ENCODE measurements at places on chromosomes 5 and 9.
A peak's percentile ranks its signal among the peaks of the same experiment; 100 is the strongest.

DNA sequence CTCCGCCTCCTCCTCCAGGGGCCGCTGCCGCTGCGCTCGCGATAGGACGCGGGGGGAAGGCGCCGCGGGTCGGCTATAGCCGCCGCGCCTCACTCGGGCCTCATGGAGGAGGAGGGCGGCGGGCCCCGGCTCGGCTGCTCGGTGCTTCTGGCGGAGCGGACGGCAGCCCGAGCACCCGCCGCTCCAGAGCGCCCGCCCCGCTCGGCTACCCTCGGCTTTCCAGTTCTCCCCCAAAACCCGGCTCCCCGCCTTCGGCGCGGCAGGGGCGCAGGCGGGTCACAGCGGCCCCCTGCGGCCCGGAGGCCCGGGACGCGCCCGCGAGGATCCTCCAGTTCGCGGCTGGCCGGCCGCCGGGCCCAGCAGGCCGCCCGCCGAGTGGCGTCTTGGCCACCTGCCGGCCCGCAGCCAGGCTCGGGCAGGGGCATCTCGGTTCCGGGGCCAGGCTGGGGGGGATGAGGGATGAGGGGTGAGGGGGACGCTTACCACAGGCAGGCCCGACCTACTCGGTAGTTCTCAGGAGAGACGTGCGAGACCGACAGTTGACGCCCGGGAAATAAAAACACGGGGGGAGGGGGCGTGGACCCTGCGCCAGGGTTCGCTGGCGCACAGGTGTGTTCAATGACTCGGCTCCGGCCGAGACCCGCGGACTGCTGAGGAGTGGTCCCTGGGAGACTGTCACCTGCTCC lies at the start of gene PAIP1:
TSS of gene PAIP1 (minus strand) at position 221 of the 686 bp plus-strand sequence. CDS start 231 bp downstream, outside the sequence.
- DNase-seq: peak; percentile 77

DNA sequence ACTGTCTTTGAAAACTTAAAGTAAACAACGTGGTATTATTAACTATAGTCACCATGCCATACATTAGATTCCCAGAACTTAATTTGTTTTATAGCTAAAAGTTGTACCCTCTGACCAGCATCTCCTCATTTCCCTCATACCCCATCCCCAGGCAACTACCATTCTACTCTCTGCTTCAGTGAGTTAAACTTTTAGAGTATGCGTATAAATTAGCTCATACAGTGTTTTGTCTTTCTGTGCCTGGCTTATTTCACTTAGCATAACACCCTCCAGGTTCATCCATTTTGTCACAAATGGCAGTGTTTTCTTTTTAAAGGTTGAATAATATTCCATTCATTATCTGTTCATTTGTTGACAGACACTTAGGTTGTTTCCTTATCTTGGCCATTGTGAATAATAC lies 14.2 kb downstream of the COMMD10 start:
- DNase-seq: no peak

- DNase-seq: no peak
These were observed 5.9 kb downstream of the FAM163B start for GRCh38 chr9:133603135-133603927.

- no peak for DNase-seq
These were observed 664.3 kb upstream of the EDIL3 start for GRCh38 chr5:85049020-85049419.

DNA sequence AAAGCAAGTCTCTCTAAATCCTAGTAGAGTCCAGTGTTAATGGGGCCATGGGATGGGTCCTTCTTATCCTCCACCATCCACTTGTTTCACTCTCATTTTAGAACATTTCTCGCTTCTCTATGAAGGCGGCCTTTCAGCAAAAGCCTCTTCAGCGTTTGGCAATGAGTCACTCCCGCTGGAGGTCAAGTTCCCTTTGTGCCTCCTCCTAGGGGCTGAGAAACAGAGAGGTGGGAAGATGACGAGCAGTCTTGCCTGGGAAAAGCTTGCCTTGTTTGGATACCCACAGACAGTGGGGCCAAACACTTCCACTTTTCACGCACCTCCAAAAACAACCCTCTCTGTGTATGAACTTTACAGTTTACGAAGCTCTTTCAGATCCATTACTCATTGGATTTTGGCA lies 168.8 kb downstream of the GABBR2 start:
- no peak for DNase-seq

GRCh38 chr9:88996046-88996920 lies 5.0 kb downstream of the S1PR3 start:
- no peak for DNase-seq

- peak; percentile 26 for DNase-seq
These were observed 29.0 kb upstream of the CCNG1 start for GRCh38 chr5:163408311-163408923.

DNA sequence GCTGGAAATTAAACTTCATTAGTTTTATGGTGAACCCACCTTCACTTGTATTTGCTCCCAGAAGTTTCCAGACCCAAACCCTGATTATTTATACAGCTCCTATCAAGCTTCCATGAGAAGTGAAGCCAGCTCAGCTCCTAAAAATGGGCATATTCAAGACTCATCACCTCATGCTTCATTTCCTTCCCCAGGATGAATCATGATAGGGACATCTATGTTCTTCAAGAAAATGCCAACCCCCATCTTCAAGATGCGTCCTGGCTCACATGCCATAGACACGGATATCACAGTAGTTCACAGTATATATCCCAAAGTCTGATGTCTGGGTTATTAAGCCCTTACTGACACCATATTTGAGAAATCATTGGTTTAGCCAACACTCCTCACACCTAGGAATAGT lies 217.6 kb downstream of the NPR3 start:
- DNase-seq: no peak

DNA sequence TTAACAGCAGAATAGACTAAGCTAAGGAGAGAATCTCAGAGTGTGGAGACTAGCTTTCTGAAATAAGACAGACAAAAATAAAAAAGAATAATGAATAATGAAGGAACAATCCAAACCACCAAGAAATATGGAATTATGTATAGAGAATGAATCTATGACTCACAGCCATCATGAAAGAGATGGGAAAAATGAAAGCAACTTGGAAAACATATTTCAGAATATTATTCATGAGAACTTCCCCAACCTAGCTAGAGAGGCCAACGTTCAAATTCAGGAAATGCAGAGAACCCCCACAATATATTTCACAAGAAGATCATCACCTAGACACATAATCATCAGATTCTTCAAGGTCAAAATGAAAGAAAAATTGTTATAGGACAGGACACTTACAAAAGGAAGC lies 349.0 kb upstream of the MPDZ start:
- DNase-seq: no peak

DNA sequence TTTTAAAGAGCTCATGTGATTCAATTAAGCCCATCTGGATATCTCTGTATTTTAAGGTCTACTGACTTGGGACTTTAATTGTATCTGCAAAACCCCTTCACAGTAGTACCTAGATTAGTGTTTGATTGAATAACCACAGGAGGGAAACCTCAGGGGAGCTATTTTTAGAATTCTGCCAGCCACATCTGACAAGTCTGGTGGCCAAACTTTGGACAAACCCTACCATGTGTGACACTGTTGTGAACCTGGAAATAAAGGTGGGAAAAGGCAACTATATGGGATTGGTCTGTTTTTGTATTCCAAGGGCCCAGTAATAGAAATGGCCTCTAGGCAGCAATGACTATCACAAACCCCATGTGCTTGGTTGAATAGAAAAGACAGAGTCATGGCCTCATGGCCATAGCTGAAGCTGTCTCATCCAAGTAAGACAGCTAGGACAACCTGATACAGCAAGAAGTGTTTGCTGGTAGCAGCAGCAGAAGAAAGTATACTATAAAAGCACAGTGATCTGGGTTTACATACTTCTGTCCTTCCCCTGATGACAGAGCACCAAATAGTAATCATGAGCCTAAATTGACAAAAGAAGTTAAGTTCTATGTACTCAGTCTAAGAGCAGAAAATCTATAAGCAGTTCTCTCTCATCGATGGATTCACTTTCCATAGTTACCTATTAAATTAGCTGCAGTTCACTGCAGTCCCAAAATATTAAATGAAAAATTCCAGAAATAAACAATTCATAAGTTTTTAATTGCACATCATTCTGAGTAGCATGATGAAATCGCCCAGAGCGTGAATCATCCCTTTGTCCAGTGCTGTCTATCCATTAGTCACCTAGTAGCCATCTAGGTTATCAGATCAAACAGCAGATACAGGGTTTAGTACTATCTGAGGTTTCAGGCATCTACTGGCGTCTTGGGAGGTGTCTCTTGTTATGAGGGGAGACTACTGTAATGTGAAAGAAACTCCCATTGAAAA lies 189.8 kb downstream of the ARHGAP26 start:
- no peak for DNase-seq

- DNase-seq: no peak
These were observed 29.1 kb upstream of the KCNIP1 start for GRCh38 chr5:170474489-170475274.

DNA sequence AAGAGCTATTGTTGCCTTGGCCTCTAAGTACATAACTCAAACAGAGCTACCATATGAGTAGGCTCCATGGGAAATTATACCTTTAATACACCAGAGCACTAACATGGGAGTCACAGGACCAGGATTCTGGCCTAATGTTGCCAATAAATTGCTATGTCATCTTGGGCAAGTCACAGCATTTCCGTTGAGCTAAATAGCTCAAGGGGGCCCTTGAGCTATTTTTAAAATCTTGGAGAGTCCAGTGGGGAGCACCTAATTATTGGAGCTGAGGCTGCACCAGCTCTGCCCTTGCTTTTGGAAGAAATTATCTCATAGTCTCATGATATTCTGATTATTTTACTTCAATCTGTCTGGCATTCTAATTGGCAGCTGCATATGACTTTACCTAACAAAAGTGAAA lies 350.8 kb downstream of the ENC1 start:
- no peak for DNase-seq

DNA sequence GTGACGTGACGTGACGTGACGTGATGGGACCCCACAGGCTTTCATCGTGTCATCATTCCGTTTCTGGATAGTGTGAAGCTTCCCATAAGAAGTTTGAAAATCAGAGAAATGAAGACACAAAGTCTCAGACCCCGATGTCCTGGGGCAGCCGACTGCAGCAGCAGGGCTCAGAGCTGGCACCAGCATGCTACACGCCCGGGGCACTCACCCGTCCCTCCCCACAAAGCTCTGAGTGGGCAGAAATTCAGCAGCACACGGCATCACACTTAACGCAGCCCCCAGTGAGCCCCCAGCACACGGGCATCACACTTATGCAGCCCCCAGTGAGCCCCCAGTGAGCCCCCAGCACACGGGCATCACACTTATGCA lies 42.2 kb downstream of the SLC12A7 start:
- no peak for DNase-seq

DNA sequence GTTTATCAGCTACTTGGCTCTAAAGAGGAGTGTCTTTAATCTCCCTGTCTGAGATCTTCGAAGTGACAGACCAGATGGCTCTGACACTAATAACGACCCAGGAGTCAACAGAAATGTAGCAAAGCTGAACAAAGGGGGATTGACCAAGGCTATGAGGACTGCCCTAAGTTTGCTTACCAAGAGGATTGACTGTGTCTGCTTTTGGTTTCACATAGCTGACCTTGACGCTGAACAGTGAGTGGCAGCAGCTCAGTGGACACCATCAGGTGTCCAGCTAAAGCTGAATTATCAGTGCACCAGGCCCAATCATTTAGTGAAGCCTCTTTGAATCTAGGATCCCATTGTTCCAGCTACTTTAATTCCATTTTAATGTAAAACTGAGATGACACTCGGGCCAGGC lies 262.6 kb downstream of the COX7C start:
- DNase-seq: no peak

DNA sequence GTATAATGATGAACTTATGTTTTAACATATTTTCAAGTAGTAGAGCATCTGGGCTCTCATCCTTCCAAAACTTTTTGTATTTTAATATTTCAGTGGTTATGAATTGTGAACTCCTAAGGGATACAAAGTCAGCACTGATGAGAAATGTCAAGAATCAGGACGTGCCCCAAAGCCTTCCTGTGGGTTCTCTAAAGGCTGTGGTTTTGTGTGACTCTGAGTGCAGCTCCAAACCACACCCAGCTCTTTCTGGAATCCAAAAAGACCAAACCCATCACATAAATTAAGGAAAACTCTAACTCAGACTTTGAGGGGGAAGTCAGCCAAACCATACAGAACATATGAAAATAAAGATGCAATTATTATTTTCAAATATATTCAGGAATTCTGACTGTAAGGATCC lies 40.8 kb upstream of the SMU1 start:
- no peak for DNase-seq

- no peak for DNase-seq
These were observed 126.3 kb upstream of the ELL2 start for GRCh38 chr5:96087939-96088338.

DNA sequence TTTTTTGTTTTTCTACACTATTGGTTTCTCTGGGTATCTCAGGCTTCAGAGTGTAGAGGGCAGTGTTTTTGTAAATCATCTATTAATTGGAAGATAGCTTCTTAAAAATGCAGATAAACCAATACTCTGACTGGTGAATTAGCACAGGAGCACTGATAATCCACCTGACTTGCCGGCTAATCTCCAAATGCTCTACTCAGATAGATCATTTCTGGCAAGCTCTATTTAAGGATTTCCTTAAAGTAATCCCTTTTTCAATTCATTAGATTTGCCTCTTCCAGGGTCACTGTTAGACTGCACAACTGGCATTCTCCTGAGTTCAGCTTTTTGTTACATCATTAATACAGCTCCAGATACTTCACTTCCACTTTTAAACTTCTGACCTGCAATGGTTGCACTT lies 1390.3 kb upstream of the NUDT12 start:
- no peak for DNase-seq

DNA sequence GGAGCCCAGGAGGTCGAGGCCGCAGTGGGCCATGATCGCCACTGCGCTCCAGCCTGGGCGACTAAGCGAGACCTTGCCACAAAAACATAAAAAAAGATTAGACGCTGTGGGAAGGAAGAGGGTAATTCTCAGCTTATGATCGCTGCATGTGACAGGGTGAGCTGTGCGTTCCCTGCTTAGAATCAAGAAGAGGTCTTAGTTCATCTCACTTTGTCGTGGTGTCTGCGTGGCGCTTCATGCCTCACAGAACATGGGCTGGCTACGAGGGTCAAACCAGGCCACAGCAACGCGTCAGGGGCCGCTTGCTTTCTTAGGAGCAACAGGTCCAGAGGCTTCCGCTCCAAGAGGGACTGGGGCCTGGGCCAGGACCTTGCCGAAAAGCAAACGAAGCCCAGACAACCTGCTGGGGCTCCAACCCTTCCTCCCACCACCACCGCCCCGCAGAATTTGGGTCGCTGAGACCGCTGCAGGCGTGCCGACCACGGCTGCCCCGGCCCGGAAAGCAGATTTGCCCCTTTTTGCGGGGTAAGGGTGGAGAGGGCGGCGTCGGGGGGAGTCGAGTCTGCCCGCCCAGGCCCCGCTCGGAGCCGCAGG lies 10.0 kb upstream of the GRIN1 start:
- DNase-seq: no peak

DNA sequence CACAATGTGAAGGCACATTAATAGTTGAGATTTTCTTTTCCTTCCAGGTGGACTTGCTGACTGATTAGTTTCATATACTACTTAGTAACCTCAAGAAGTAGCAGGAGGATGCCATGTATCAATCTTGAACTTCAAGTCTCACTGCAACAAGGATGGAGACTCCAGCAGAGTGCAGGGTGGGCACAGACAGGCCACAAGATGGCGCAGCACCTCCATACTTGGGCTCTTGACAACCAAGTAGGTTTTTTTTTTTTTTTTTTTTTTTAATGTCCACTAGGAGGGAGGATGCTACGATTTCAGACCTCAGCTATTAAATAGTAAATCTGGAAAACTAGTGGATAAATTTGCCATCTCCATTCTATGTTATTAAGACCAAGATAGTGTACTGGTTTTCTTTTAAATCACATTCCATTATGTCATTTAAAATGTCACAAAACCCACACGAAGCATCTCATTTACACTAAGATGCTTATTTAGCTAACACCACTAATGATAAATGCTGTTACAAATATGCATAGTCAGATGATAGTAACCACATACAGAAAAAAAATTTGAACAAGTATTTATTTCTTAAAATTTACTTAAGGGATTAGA lies 58.6 kb downstream of the IL6ST start:
- DNase-seq: peak; percentile 60

Data from activated effector memory CD4-positive, alpha-beta T cell treated with Interleukin-2 at 50 U/mL for 16 hours (primary cell).